ENCODE measurements at places on chromosomes 7 and 10. TPM values are rescaled to one million over a fixed set of nuclear protein-coding genes. Genes with fewer than 3 reads are reported as not detected.

IRF5 gene
- 0.22 TPM for total RNA-seq

CYP2C19 gene
- not detected for total RNA-seq

FAM25C gene
- not detected for total RNA-seq

SERPINE1 gene
- total RNA-seq = 247 TPM

ZNF117 gene
- total RNA-seq = 12.9 TPM
